Fibroblast of the aortic adventitia (primary cell): ENCODE measurements at places on chromosomes 7 and 10. TPM values are rescaled to one million over a fixed set of nuclear protein-coding genes. Genes with fewer than 3 reads are reported as not detected.

Gene HECW1
- total RNA-seq: 0.82 and 3.6 TPM in 2 replicates

Gene FXYD4
- total RNA-seq: not detected in 2 replicates

Gene C10orf67
- total RNA-seq: 0.09 TPM in 1 of 2 replicates, not detected in the other

Gene VAX1
- total RNA-seq: not detected in 2 replicates

Gene NPFFR1
- not detected in 2 replicates for total RNA-seq

Gene NRAP
- under 0.01 TPM in 1 of 2 replicates, not detected in the other for total RNA-seq

GRCh38 chr7:70389531-70390151 lies 742.3 kb upstream of the GALNT17 start:
- peak; percentile 22 for DNase-seq

- DNase-seq: no peak
These were observed 33.6 kb upstream of the SMARCD3 start for GRCh38 chr7:151282111-151282510.

DNA sequence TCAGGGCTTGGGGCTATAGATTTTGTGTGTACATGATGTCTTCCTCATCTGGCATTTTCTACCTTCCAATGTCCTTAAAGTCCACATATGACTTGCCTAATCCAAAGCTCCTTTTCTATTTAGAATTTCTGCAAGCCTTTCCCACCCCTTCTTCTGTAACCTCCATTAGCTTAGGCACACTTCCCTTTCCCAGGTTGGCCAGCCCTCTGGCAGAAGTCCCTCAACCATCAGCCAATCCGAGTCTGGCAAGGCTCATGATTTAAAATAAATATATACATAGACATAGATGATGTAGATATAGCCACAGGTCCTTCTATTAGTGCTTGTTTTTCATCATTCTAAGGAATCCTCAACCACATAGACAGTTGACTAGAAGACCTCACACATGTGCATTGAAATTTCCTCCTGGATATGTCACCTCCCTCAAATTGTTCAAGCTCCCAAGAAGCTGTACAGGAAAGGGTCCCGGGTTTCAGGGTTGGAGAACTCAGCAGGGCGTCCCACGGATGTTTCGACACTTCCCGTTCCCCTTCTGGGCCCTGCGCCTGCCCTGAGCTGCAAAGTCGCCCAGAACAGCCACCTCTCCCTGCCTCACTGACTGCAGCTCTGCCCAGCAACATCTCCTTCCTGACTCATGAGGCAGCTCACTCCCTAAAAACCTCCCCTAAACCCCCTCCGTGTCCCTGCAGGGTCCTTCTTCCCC lies 20.4 kb upstream of the PIK3AP1 start:
- no peak for DNase-seq

GRCh38 chr7:28417321-28417940 lies 5.1 kb downstream of the CREB5 start:
- no peak for DNase-seq

- peak; percentile 1 for DNase-seq
These were observed 964.9 kb downstream of the REEP3 start for GRCh38 chr10:64486149-64486548.

DNA sequence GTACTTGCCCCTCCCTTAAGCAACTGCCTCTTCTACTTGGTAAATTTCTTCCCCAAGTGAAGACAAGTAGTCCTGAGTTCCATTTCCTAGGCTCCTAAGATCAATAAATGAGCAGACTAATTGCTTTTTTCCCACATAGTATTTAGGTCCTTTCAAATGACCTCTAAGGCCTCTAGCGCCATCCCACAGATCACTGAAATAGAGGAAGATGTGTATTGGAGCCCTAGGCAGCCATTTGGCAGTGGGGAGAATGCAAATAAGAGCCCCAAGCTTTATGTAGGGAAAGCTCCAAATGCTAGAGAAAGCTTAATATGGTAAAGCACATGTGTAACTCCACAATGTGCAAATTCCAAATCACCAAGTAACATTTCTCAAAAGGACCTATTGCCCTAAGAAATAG lies 316.5 kb upstream of the PHF14 start:
- DNase-seq: no peak

- no peak for DNase-seq
These were observed 362.4 kb upstream of the ZNF32 start for GRCh38 chr10:44010873-44011602.

DNA sequence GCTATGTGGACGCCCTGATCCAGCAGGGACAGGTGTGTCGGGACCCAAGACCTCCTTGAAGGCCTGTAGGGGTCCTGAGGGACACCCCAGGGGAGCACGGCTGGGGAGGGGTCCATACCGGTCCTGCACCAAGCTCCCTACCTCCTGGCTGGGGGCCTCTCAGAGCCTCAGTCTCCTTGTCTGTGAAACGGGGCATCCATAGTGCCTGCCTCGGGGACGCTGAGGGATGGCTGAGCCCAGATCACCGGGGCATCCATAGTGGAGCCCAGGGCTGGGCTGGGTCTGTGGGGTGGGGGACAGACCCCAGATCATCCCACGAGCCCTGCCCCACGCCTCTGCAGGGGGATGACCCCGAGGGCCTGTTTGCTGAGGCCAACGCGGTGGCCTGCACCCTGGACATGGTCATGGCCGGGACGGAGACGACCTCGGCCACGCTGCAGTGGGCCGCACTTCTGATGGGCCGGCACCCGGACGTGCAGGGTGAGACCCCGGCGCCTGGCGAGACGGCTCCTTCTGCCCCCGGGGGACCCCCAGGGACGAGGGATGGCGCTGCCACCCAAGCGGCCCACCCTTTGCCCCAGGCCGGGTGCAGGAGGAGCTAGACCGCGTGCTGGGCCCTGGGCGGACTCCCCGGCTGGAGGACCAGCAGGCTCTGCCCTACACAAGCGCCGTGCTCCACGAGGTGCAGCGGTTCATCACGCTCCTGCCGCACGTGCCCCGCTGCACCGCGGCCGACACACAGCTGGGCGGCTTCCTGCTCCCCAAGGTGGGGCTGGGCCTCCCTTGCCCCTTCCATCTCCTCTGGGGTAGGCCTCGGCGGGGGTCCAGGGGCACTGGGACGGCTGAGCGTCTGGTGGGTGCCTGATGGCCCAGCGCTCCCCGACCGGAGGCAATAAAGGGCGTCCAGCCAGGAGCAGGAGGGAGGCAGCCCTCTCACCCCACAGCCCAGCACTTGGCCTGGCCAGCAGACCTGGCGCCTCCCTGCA lies 4.1 kb downstream of the CYP2W1 start:
- no peak for DNase-seq

- no peak for DNase-seq
These were observed 19.3 kb upstream of the FAM170B start for GRCh38 chr10:49153115-49153514.

- no peak for DNase-seq
These were observed 197.2 kb downstream of the HECW1 start for GRCh38 chr7:43309706-43310022.

DNA sequence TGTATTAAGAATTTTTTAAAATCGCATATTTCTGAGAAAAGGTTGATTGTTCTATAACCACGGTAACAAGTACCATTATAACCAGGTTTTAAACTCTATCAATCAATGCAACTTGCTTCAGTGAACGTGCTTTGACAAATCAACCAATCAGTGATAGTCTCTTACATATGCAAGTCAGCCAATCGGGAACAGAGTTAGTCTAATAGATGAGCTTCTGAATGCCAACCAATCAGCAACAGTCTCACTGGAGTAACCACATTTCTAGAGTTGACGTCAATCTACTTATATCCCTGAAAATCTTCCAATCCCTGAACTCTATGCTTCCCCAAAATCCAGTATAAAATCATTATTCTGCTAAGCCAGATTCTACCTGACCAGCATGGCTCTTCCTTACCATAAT lies 44.7 kb upstream of the TRUB1 start:
- no peak for DNase-seq

- DNase-seq: peak; percentile 79
These were observed 98.2 kb downstream of the ANLN start for GRCh38 chr7:36487756-36488336.

- no peak for DNase-seq
These were observed 2.6 kb downstream of the NKX6-2 start for GRCh38 chr10:132783165-132783939.

GRCh38 chr7:112420236-112420861 lies 29.9 kb upstream of the IFRD1 start:
- peak; percentile 72 for DNase-seq

DNA sequence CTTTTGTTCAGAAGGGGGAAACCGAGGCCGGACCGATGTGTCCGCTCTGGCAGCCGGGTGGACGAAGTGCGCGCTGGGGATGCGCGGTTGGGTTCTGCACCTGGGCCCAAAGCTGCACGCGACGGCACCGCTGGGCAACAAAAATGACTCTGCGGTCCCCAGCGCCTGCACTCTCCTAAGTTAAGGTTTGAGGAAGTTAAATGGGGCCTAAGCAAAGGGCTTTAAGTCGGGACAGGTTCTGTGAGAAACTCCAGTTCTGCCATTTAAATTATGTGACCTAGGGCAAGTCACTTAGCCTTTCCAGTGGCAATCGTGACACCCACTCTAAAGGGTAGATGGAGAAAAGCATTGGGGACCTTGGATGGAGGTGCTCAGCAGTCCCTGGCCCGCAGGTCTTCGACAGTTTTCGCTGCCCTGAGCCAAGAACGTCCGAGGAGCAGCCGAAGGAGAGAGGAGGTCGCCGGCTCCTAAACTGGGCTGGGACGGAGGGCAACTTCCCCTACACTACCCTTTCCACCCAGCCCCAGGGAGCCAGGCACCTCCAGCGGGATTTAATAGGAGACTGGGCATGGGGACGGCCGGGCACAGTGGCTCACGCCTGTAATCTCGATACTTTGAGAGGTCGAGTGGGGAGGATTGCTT lies 534 bp upstream of the ACBD5 start:
- peak; percentile 26 for DNase-seq

DNA sequence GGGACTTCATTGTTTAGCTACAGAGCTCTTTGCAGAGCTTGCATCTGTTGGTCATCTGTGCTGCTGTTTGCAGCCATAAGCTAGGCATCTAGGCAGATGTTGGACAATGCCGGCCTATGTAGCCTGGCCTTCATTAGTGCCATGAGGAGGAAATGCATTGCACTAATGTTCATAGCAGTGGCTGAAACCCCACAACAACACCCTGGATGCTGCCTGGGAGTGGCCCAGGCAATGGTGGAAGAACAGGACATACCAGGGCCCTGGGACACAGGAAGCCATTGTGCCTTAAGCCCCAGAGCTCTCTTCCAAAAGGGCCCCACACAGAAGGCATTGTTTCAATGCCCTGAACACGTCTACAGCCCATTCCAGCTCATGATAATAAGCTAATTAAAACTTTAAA lies 131.5 kb upstream of the LYZL1 start:
- no peak for DNase-seq

GRCh38 chr7:29641651-29642050 lies 78.0 kb downstream of the PRR15 start:
- DNase-seq: no peak

DNA sequence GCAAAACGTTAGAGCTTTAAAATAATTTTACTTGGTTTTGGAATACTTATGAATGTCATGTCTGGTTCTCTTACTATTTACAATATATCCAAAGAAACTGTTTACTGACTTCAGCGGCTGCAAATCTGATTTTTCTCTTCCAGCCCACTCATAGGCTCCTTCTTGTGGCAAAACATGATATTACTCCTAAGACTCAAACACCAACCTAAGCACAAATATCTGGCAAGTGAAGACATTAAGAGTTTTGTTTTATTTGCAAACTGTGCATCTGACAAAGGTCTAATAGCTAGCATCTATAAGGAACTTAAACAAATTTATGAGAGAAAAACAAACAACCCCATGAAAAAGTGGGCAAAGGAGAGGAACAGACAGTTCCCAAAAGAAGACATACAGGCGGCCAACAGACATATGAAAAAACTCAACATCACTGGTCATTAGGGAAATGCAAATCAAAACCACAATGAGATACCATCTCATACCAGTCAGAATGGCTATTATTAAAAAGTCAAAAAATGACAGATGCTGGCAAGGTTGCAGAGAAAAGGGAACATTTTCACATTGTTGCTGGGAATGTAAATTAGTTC lies 20.3 kb upstream of the GJC3 start:
- peak; percentile 45 for DNase-seq

GRCh38 chr10:77201135-77202106 lies 436.2 kb downstream of the KCNMA1 start:
- DNase-seq: peak; percentile 42

- no peak for DNase-seq
These were observed 139.8 kb upstream of the TNS3 start for GRCh38 chr7:47721670-47722069.

- DNase-seq: no peak
These were observed 173.5 kb upstream of the ADCY1 start for GRCh38 chr7:45400680-45401079.

DNA sequence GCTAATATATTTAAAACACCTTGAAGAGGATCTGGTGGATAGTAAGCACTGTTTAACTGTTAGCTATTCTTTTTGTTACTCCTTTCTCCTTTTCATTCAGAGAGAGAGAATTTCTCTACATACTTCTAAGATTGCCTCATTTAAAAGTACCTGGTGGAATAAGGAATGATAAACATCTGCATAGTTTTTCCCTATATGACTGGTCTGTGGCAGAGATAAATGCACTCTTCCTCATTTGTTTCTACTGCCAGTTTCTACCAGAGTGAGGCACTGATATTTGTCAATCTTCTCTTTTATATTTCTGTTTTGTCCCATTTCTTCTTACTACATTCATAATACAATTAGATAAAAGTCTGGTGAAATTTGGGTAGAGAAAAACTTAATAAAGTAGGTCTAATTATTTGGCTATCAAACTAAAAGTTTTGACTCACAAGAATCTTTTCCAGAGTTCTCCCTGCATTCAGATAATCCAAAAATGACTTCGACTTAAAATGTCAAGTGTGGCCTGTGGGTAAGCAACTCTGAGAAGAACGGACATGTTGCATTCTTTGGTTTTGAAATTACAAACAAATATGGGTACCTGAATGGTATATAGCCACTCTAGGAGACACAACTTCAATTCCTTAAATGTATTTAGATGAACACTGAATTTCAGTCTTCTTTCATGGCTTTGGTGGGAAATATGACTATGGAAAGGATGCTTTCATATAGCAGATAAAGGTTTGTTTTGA lies 38.8 kb downstream of the RNLS start:
- no peak for DNase-seq

- no peak for DNase-seq
These were observed 15.8 kb upstream of the ZNRF2 start for GRCh38 chr7:30268586-30268985.

GRCh38 chr7:138608275-138608674 lies 92.9 kb downstream of the SVOPL start:
- peak; percentile 2 for DNase-seq

GRCh38 chr10:54613162-54613561 lies 187.9 kb downstream of the PCDH15 start:
- DNase-seq: no peak

DNA sequence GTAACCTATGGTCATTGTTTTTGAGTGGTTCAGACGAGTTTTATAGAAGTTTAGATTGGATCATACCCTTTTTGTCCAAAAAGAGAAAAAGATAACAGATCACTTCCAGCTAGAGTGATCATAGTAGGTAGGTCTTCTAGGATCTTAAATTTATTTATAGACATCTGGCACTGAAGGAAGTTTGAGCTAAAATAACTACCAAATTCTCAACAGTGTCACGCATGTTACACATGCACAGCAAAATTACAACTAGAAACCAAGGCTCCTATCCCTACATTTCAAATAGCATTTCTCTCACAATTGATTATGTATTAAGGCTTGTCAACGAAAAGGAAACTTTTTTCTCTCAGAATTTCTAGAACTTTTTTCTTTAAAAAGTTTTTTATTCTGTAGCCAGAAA lies 2.3 kb downstream of the CALU start:
- DNase-seq: peak; percentile 34
